GM23248 (cell line): ENCODE measurements at places on chromosomes 3 and 15.
A peak's percentile ranks its signal among the peaks of the same experiment; 100 is the strongest.

- peak; percentile 22 for DNase-seq
These were observed 81.6 kb upstream of the LRRFIP2 start for GRCh38 chr3:37255990-37256308.

GRCh38 chr3:185270262-185270955, 16.6 kb upstream of the EHHADH start:
- peak; percentile 54 for DNase-seq

- DNase-seq, result peak; percentile 4
These were observed 603.7 kb upstream of the ALCAM start for GRCh38 chr3:104763007-104763406.

GRCh38 chr3:126867190-126867862, 115.6 kb upstream of the PLXNA1 start:
- DNase-seq, result no peak

- peak; percentile 64 for DNase-seq
These were observed 9.5 kb downstream of the RPS17 start for GRCh38 chr15:82530606-82531379.

DNA sequence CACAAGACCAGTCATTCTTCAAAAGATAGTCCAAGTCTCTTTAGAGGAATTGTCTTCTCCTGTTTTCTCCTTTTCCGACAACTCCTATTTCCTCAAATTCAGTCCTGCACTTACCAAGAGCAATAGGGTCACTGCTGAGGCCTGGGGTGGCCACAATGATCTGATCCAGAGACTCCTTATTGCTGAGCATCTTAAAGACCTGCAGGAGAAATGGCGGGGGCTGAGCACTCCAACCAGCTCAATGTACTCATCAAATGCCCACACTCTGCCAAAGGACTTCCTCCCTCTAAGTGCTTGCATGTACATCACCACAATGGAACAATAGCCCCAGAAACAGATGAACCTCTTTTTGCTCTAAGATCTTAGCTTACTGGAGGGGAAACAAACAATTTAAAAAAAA, 9.6 kb downstream of the UBL7 start:
- DNase-seq, result no peak

GRCh38 chr3:1007866-1008265, 85.0 kb upstream of the CNTN6 start:
- DNase-seq, result peak; percentile 12

GRCh38 chr3:192892981-192893700, 24.5 kb downstream of the MB21D2 start:
- peak; percentile 88 for DNase-seq

- peak; percentile 7 for DNase-seq
These were observed 313.4 kb upstream of the NECTIN3 start for GRCh38 chr3:110758208-110758607.

- DNase-seq, result no peak
These were observed 16.9 kb upstream of the TMOD3 start for GRCh38 chr15:51812598-51812997.

DNA sequence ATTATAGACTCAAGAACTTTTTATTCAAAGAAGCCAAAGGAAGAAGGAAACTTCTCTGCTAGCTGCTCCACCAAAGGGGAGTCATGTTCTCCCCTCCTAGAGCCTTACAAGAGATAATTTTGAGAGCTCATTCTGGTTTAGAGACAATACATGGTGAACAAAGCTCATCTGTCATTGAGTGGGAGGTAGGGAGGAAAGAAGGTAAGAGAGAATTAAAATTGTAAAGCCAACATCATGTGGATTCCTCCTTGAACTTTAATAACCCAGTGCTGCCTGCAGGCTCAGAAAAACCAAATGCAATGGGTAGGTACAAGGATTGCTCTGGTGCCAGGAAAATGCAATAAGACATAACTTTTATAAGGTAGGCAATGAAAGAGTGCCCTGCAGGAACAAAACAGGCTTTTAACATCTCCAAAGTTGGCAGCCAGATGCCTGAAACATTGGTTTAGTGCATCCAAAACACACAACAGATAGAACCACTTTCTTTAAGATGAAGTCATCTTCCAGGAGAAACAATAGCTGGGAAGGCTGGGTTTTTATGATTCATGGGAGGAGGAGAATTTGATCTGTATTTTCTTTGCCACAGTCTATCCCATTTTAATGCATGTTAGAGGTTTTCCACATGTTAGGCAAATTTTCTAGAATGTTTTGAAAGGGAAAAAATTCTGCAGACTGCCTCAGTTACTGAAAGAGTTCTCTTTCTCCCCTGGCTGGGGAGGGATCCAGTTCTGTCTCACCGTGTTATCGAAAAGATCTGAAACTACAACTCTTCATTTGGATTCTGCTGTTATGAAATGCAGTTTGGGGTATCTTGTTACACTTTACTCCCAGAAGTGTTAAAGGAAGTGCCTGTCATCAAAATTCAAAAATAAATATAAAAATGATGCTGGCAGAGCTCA, 11.3 kb upstream of the ARHGEF3 start:
- peak; percentile 64 for DNase-seq

DNA sequence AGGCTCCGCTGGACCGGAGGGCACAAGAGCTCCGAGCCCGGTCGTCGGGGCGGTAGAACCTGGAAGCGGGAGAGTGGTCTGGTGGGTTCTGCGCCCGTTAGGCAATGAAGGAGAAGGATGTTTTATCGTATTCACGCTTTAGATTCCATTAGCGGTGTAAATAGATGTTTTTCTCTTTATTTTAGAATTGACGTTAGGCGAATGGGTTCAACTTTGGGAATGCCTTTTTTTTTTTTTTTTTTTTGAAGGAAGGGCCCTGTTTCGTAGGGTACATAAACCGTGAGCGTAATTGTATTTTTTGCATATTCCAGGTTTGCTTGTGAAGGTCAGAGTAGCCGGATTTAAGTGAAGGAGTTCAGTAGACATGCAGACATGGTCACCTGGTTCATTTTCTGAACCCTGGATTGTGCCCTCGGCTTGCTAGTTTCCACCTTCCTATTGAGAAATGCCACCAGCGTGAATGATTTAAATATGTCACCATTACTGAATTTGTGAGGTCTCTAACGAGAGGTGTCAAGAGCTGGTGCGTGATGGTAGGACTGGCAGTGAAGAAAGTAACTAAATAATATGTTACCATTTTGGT, 808 bp downstream of the RBM6 start:
- peak; percentile 22 for DNase-seq

GRCh38 chr3:129665024-129665768, 58.7 kb upstream of the PLXND1 start:
- peak; percentile 86 for DNase-seq

DNA sequence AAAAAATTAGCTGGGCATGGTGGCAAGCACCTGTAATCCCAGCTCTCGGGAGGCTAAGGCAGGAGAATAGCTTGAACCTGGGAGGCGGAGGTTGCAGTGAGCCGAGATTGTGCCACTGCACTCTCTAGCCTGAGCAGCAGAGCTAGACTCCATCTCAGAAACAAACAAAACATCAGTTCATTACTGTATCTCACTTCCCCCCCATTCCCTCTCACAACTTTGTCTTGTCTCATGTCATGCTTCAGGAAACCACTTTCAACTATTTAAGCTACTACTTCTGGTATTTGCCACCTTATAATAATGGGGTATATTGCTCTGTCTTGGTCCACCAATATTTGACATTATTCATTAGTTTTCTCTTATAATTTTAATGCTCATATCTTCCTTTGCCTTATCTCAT, 26.2 kb downstream of the PIK3CA start:
- DNase-seq, result no peak

- DNase-seq, result no peak
These were observed 27.9 kb downstream of the ZNF710 start for GRCh38 chr15:90029024-90029423.
